C1 segment of cervical spinal cord (tissue), 14 donors: ENCODE measurements at places on chromosomes 11 and 22.

DNA sequence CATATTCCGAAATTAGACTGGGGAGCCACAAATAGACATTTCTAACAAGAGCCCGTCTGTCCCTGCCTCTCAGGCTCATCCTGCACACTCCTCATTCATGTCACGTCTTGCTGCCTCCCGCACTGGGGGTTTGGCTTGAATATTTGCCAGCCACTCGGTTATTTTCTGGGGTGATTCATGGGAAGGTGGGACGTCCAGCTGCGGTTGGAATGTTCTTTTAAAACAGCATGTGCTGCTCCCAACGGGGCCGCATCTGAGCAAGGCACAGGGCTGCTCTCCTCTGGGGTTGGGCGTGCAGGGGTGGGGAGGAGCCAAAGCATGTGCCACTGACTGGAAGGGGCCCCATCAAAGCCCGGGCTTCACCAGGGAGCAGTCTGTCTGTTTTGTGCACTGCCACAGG is 25.9 kb upstream of the SLC5A4 start:
- no peak for DNase-seq

DNA sequence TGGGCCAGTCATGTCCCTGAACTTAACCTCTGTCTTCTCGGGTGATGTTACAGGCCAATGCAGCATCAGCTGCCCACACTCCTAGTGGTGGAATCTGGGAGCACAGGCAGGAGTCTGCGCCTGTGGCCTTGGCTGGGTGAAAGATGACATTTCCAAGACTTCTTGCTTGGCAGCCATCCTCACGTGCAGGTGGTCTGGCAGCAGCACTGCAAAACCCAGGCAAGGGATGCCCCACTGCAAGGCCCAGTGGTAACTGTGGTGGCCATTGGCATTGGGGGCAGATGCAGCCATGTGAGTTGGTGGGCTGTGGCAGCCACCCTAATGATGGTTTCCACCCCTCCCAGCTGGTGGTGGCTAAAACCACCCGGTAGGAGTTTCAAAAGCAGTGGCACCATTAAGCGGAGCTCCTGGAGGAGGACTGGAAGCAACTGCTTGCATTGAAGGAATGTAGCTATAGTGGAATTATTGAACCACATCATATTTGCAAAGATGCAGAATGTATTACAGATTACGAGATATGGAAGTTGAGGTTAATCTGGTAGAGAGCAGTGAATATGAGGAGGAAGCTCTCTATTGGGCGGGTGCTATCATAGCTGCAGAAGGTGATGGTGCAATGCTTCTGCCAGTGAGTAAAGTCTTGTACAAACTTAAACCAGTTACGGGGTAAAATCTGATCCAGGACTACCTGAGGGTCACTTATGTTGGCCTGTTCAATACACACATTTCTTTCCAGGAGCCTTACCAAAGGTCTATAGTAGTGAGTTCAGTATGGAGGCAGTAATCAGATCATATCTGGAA is 120.7 kb upstream of the TOP3B start:
- no peak for DNase-seq

GRCh38 chr22:30743257-30744020 is 48.8 kb downstream of the OSBP2 start:
- DNase-seq: no peak

GRCh38 chr11:100872951-100873740 is 186.1 kb downstream of the ARHGAP42 start:
- no peak for DNase-seq

- peak; percentile 41 for DNase-seq
Observed at GRCh38 chr22:25563761-25564319, 635 bp upstream of the GRK3 start.

DNA sequence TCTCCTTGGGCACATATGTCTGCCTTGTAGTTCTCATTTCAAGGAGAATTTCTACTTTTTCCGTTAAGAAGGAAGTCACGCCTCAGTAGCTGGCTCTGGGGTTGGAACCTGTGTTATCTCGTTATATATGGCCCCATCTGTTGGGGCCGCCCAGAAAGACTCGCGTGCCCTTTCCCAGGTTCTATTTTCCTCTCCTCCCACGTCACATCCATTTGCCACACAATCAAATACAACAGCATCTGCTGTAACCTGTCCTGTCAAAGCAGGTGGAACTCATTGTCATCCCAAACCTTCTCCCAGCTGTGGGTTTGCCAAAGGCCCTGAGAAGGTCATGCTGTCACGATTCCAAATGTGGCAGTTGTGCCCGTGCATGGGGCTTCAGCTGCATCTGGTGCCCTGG is 213.1 kb upstream of the ZBED5 start:
- DNase-seq: no peak

GRCh38 chr11:11039208-11039965 is 181.5 kb upstream of the ZBED5 start:
- no peak for DNase-seq

GRCh38 chr11:124278261-124278660 is 22.1 kb downstream of the OR8G5 start:
- DNase-seq: no peak

DNA sequence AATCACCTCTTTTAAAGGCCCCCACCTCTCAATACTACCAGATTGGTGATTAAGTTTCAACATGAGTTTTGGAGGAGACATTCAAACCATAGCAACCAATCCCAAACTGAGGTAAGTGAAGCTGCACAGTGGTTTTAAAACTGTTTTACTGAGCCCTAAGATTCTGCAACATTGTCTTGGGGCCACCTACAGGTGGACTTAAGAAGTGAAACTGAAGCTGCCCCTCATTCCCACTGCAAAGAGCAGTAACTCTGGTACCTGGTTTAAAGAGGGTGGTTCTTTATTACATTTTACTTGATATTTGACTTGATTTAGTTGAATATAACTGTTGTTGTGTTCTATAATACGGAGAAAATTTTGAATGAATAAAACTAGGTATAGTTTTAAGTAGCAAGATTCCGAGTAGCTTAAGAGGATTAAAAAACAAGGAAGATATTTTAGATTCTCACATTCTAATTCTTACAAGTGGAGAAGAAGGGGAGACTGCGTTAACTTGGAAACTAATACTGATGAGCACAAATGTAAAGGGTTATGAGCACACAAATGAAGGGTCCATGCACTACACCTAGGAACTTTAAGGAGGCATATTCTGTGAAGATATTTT is 26.7 kb downstream of the SYT9 start:
- DNase-seq: no peak

DNA sequence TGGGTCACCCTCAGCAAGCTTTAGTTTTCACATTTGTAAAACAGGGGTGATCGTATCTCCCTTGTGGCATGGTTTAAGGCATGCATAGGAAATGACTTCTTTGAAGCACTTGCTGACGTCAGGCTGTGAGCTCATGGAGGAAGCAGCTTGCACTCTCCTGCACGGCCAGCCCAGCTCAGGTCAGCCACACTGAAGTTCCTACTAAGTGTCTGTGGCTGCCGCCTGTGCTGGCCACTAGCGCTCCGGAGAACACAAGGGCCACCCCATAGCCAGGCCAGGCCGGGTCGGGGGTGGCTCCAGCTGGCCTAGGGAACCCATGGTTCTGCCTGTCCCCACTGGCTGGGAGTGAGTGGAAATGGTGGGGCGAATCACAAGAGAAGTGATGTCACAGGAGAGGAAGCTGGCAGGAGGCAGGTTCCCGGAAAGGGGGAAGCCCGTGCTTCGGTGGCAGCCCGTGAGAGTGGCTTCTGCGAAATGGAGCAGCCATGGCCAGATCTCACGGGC is 28.2 kb downstream of the KCTD17 start:
- DNase-seq: no peak

- no peak for DNase-seq
Observed at GRCh38 chr22:24051568-24051967, 40.5 kb downstream of the CABIN1 start.

- no peak for DNase-seq
Observed at GRCh38 chr11:37571246-37571645, 973.2 kb upstream of the RAG2 start.

DNA sequence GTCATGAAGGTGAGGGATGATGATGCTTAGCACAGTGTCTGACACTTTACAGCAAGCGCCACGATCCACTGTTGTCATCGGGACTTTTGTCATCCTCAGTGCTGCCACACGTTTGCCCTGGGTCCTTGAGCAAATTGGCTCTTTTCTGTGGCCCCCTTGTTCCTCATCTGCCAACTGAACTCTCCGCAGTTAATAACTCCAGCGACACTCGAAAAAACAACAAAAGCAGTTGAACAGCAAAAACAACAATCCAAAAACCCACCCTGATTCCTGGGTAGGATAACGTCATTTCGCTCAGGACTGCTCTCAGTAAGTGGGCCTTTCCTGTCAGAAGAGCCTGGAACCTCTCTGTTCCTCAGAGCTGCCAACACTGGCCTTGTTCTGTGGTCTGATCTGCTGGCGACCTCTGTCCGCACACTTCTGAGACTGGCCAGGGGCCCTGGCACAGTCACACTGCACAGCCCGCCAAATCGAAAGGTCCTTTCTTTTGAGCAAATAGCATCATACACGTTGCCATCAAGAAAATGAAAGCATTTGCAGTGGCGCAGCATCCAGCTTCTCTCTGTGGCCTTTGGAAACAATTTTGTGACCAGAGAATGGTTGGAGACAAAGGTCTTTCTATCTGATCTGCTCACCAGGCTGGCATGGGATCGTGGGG is 79.9 kb upstream of the SYT13 start:
- DNase-seq: peak; percentile 47

GRCh38 chr11:75547617-75548058 is 14.4 kb upstream of the SERPINH1 start:
- DNase-seq: peak; percentile 58

DNA sequence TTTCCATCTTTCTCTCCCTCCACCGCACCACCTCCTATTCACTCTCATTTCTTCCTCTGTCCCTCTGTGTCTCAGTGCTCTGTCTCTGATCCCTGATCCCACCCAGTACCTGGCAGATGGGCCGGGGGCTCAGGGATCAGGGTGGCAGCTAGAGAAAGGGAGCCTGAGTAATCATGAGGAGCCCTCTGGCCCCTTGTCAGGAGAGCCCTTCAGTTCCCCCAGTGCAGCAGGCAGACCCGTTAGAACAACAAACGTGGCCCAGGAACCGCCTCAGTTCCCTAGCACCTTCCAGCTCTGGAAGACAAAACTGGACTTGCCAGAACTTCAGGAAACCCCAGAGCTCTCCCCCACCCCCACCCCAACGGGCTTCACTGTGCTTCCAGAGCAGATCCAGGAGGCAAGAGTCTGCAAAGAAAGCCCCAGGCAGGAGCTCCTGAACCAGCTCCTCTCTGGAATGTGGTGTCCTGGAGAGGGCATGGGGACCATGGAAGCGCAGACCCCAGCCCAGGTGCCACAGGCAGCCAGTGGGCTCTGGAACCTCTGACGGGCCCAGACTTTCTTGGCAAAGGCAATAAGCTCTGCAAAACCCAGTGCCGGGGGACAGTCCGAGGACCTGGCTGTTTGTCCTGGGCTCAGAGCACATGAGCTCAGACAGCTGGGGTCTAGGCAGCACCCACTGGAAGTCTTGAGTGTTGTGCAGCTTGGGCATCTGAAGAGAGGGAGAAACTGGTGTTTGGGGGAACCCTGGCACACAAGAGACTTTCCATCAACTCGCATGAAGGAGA is 43.2 kb downstream of the LMO1 start:
- no peak for DNase-seq

DNA sequence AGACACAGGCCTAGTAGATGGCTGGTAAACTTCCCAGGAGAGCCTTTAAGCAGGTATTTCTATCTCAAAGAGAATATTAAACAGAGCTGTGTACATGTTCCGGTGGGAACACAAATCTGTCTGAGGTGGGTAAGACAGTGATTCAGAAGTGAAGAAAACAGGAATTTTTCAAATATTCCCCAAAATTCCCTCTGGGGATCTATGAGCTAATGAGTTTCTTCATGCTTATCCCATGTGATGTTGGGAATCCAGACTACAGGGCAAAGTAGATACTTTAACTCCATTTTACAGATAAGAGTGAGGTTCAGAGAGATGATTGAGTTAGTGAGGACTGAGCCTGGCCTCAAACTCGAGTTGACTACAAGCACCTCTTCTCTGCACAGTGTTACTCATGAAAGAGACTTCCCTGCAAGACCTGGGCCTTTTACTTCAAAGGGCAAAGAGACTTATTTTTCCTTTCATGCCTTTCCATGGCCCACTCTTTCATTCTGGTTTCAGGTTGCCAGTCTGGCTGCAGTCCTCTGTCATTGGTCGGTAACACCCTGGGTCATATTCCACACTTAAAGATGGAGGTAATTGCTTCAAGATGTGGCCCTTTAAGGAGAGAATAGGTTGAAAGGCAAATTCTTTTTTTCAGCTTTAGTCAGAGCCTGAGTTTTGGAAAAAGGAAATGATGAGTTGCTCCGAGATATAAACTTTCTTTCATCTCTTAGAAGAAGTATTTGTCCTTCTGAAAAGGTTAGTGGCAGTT is 70.1 kb downstream of the CYB5R2 start:
- no peak for DNase-seq

DNA sequence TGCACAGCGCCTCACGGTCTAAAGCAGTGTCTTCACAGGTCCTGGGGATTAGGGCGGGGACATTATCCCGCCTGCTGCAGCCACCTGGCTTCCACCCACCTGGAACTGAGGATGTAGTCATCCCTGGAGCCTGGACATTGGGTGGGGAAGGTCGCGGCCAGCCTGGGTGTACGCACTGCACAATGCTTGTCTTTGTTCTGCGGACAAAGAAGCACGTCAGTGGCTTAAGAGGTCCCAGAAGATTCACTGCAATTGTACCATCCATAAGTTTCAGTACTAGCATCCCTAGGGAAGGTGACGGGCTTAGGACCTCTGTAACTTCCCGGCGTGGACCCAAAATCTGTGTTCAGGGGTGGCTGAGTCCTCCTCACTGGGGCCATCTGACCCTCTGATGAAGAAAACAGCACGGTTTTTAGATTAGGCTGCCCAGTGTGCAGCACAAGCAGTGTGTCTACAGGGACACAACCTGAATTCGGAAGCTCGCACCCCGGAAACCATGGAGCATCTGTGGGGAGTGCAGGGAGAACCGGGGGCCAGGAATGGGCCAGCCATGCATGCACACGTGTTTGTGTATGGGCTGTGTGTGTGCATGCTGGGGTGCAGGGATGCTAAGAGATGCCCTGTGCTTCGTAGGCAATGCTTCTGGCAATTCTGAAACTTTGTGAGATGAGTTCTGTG is 342.6 kb upstream of the B3GAT1 start:
- DNase-seq: no peak

GRCh38 chr11:44226945-44227344 is 83.0 kb downstream of the ALX4 start:
- DNase-seq: no peak

DNA sequence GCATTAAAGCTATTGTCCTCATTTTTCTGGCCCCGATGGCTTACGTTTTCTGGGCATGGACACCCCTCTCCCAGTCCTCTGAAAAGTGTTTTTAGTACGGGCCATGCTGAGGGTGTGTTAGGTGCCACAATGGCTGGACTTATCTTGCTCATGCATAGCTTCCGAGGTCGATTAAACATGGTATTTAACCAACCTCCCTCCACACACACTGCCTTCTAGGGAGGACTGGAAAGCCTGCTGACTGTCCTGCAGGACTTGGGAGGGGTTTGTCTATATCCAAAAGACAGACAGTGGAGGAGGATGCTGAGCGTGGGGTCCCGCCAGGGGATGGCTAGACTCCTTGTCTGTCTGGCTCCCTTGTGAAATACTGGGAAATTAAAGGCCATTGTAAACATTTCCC is 95.3 kb downstream of the FBXO7 start:
- no peak for DNase-seq

- DNase-seq: no peak
Observed at GRCh38 chr11:117517097-117517496, 189.4 kb downstream of the CEP164 start.

GRCh38 chr11:9060700-9061111 is 30.7 kb downstream of the SCUBE2 start:
- DNase-seq: no peak
